ENCODE measurements at places on chromosomes 5 and 9.

GRCh38 chr5:140248414-140248813 is 54.5 kb downstream of the PFDN1 start:
- no peak for DNase-seq

DNA sequence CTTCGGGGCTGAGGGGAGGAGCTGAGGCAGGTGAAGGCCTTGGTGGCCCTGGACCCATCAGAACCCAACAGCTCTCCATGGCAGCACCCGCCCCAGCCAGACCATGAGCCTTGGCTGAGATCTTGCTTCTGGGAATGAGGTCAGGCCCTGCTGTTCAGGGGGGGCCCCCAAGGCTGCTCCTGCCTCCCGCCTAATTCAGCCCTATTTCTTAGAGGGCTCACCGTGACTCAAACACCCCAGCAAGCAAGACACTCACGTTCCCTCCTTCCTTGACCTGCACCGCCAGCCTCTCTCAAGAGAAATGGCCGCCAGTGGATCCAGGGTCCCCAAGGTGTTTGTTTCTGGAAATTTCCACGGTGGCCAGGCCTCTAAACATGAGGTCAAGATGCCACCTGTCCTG is 61.4 kb upstream of the PPP1R26 start:
- DNase-seq = no peak

DNA sequence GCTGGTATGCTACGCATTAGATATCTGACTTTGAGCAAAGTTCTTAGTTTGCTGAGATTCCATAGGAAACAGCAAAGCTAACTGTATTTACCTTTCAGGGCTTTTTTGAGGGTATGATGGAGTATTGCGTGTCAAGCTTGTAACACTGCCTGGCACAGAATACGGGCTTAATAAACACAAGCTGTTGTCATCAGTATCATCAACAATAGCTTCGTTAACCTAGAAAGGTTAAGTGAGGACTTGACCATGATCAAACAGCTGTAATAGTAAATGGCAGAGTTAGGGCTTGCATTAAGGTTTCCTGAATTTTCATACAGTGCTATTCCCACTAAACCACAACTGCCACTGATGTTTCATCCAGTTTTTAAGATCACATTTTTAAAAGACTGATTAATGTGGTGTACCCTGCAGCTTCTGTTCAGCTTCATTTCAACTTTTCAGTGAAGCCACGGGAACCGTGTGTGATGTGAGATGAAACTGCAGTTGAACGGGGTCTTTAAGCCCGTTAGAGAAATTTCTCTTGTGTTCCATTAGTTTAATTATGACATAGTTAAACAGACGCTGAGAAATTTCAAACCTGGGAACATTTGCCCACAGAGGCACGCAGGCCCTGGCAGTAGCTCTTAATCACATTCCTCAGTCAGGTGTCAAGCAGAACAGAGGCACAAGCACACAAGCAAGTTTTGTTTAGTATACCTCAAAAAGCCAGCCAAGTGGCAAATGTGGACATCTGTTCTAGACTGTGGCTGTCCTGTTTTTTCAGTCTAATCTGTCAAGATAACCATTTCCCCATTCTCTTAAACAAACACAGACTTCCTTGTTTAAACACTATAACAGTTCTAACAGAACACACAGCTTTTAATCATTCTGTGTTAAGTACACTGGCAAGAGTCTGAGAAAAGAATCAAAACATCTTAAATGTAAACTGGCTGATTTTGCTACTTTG is 147.1 kb downstream of the ZNF608 start:
- DNase-seq = no peak

- no peak for DNase-seq
These were observed 16.1 kb downstream of the RAI14 start for GRCh38 chr5:34672196-34672595.

DNA sequence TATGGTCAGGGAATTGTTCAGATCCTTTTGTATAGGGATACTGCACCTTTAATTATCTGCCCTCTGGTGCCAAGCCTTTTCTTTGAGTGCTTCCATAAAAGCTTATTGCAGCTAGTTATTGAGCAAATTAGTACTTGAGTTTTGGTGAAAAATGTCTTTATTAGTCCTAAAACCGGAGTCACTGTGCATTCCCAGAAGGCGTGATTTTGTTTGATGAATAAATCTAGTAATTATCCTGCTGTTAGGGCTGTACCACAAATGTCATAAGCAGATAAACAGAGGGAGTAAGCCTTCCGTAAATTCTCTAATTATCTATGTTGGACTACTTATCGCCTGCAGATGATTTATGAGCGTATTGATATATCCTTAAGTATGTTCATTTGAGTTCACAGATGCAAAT is 620.7 kb upstream of the ARRDC3 start:
- DNase-seq = peak; percentile 57

Data from COR-L47 (cell line).